ENCODE measurements at places on chromosomes 2 and 18.

DNA sequence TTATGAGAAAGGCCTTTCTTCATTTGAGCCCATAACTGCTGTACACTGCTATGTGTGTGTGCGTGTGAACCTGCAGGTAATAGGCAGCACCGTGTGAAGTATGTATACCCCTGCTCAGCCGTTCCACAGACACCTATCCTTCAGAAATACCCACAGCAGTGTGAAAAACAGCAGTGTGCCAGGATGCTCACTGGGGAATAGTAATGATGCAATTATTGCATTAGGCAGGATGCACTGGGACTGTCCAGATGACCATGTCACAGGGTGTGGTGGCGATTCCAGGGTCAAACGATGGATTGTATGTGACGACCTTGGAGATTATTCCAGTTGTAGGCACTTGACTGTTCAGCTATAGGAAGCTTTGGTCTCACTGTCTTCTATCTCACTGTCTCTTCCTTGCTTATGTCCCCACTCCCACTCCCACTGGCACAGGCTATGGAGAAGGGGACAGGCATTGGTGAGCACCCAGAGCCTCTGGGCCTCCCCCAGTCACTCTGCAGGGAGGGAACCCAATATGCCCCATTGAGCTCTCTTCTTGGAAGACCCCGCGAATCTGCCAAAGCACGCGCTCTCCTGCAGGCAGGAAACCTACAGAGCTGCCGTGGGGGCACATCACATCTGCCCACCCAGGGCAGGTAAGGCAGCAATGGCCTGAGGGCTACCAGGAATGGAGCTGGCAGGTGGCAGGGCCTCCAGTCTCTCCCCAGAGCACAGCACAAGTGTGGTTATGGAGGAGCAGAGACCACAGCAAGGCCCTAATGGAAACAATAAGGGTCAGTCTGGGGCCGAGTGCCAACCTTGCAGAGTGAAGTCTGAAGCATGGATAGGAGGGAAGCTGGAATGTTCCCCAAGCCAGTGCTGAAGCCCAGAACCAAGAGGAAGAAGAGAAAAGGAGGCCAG, 518.9 kb upstream of the RAB6C start:
- DNase-seq: no peak

- no peak for DNase-seq
Measured at GRCh38 chr18:46623541-46623940, 33.5 kb downstream of the LOXHD1 start.

DNA sequence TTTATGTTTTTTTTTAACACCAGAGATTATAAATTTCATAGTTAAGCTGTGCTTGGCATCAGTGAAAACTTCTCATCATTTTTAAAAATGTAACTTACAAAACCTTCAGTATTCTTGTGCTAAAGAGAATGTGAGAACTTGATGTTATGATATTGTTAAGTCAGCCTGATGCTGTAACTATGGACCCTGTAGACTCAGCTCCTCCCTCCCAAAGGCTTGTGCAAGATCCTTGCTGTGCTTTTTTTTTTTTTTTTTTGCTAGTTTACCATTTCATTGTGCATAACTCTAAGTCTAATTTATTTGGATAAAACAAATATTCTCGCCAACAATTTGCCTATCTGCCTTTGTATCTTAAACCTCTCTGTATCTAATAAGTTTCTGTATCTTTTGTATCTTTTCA, 12.9 kb upstream of the TFPI start:
- no peak for DNase-seq

- DNase-seq: no peak
Measured at GRCh38 chr2:1862608-1863280, 118.4 kb upstream of the PXDN start.

- DNase-seq: no peak
Measured at GRCh38 chr18:767084-767882, 44.8 kb downstream of the YES1 start.

- DNase-seq: no peak
Measured at GRCh38 chr18:68713796-68714195, 1.1 kb downstream of the TMX3 start.

GRCh38 chr2:231541645-231542044, 11.4 kb upstream of the NMUR1 start:
- DNase-seq: no peak

Data from NCI-H774 (cell line).